Kidney capillary endothelial cell (primary cell): ENCODE measurements at places on chromosomes 11 and 22.
A peak's percentile ranks its signal among the peaks of the same experiment; 100 is the strongest.

GRCh38 chr11:95085117-95085816 lies 4.4 kb upstream of the ENDOD1 start:
- no peak for DNase-seq

- DNase-seq, result no peak
Measured at GRCh38 chr11:1825039-1825740, 9.6 kb upstream of the SYT8 start.

GRCh38 chr22:45329530-45329936 lies 19.8 kb downstream of the FAM118A start:
- no peak for DNase-seq

GRCh38 chr11:43898574-43898973 lies 17.9 kb downstream of the ALKBH3 start:
- DNase-seq, result peak; percentile 82

DNA sequence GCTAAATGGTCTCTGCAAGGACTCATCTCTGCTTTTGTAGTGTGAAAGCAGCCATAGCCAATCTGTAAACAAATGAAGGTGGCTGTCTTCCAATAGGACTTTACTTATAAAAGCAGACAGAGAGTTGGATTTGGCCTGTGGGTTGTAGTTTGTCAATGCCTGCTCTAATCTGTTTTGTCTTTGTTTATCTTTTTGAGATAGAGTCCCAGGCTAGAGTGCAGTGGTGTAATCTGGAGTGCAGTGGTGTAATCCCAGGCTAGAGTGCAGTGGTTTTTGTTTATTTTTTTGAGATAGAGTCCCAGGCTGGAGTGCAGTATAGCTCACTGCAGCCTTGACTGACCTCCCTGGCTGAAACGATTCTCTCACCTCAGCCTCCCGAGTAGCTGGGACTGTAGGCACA lies 8.6 kb downstream of the PPP6R3 start:
- no peak for DNase-seq
